Muscle of leg (tissue), 16 donors: ENCODE measurements at places on chromosomes 6 and 20. TPM values are rescaled to one million over a fixed set of nuclear protein-coding genes. Genes with fewer than 3 reads are reported as not detected.

Gene LCA5
- polyA plus RNA-seq = 5.1 TPM

DNA sequence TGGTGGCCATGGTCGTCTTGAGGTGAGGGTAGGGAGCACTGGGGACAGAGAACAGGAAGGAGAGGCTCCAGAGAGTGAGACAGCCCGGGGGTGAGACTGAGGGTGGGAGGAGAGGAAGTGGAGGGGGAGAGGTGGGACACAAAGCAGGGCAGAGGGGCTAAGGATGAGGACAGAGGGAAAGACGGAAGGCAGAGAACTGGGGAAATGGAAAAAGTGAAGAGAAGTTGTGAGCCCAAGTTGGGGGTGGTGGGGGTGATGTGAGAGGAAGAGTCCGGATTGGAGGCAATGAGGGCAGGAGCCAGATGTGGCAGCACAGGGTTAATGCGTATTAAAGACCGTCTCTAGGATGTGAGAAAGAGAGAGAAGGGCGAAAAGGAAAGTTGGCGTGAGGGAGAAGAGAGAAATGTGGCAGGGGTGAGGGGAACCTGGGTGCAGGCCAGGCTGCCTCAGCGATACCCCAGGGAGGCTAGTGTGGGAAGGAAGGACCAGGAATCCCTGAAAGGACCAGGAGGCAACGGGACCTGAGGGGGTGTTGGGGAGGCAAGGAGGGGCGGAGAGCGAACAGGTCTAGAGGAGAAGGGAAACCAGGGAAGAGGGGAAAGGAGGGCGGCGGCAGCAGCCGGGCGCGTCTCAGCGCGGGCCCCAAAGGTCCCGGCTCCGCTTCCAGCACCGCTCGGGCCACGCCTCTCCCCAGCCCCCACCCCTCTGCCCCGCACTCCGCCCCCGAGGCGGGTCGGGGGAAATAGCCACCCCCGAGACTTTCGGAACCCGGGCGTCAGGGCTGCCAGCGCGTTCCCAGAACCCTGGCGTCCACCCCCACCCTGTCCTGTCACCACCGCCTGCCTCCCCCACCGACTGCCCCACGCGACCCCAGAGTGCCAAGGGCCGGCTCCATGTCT is at the start of gene PPP1R18:
Gene PPP1R18 (minus strand): TSS at position 637 of the 899 bp plus-strand sequence. CDS start 627 bp downstream, at position 10.
- peak; percentile 91 for DNase-seq

Gene MTFR2
- polyA plus RNA-seq = 1.7 TPM

DNA sequence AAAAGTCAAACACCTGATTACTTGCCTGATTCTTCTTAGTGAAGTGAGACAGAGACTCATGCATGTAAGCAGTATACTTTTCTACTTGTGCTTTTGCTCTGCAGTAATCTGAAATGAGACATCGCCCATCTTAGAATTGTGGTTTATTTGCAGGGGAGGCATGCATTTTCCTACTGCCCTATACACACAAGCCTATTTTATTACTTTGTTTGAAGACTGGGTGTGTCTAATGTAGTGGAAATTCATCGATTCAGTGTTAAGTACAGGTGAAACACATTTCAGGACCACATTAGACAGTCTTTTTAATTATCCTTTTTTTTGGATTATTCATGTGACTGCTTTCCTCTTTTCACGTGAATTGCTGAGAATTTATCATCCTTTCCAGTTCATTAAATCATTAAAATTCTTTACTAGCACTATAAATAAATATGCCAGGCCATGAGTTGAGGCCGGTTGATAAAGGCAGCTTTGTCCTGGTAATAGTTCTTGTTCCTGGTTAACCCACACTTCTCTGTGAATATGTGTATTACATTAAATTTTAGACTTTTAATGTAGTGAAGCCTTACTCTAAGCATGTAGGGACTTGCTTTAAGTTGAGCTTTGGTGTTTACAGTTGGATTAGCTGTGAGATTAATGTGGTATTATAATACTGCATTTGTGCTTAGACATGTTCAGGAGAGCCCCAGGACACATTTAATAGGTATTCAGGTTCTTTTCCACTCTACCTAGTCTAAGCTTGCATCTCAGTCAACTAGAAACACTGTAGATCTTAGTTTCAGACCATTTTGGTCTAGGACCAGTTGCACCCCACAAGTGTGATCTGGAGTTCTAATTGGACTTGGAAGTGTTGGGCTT is 10.8 kb upstream of the BTBD3 start:
- DNase-seq = no peak

- no peak for DNase-seq
These were observed 477.3 kb downstream of the PREX1 start for GRCh38 chr20:48350313-48350988.

- no peak for DNase-seq
These were observed 848 bp downstream of the DACT2 start for GRCh38 chr6:168318579-168319278.

- DNase-seq = peak; percentile 71
These were observed 17.0 kb downstream of the NFATC2 start for GRCh38 chr20:51525241-51526105.

DNA sequence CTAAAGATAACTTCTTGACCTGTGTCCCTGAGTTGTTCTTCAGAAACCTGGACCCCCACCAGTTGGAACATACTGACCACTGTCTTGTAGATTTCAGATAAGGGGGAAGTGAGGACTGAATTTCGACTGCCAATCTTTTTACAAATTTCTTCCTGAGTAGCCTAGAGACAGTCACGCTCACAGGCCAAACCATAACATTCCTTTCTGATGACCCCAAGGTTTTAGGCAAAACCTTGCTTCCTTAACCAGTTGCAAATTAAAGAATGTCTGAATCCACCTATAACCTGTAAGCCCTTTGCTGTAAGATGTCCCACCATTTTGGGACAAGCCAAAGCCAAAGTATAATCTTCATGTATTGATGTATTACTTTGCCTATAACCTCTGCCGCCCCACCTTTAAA is 306.9 kb downstream of the LRFN2 start:
- DNase-seq = no peak

DNA sequence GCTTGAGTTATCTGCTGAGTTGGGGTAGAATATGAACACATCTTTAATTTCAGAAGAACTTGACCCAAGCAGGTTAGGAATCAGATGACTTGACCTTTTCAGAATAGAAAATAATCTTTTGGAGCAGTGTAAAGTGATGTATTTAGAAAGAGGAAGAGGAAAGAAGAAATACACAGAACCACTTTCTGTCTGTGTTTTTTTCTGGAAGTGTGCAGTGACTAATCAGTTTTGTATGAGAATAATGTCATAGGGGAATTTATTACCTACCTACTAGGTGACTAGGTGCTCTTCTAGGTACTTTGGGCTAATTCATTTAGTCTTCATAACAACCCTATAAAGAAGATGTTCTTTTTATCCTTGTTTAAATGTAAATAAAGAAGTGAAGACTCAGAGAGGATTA is 3.0 kb downstream of the PPP1R14C start:
- DNase-seq = no peak

GRCh38 chr6:129485746-129486145 is 224.2 kb downstream of the ARHGAP18 start:
- DNase-seq = no peak

DNA sequence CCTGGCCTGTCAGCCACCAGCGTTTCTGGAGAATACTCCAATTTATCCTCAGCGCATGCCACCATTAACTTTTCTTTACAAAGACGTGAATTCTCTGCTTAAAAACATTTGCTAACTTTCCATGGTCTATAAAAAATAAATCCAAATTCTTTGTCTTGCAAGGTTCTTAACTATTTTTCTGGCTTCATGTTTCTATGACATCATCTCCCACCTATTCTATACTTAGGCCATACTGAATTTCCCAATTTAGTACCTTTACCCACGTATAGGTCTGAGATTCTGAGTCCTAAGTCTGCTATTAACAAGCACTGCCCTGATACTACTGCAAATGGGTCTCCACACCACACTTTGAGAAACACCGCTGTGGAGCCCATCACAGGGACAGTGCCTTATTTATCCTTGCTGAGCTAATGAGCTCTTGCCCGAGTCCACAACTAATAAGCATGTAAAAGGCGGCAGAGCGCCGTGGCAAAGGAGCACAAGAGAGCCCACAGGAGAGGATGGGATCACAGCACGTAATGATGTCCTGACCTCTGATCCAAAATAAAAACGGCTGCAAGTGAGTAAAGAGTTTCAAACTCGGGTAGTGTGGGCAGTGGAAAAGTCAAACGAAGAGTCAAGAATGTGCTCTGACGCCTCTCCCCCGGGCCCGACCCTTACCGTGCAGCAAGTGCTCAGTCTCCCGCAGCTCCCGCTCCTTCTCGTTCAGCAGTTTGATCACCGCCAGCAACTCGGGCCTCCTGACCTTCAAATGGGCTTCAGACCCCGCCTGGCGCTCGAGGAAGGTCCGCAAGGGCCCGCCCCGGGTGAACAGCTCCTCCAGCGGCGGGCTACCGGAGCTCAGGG is 519 bp downstream of the MTRF1L start:
- DNase-seq = peak; percentile 26

Gene GPR31
- not detected for polyA plus RNA-seq

DNA sequence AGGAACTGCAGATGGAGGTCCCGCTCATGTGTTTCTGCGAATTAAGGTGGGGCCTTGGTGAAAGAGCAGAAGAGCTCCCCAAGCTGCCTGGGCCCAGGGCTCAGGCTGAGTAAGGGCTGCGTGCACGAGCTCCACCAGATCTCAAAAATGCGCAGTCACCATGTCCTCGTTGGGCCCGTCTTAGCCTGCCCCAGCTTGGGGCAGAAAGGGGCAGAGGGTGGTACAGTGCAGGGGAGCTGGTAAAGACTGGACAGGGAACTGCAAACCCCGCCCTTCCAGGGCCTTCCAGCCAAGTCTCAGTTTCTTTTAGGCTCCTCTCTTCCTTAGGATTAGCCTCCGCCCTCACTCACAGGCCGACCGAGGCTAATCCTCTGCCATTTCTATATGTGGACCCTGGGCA is 101.6 kb downstream of the FOXF2 start:
- DNase-seq = no peak

GRCh38 chr6:167789358-167789757 is 37.4 kb upstream of the AFDN start:
- DNase-seq = no peak

GRCh38 chr20:2729251-2729713 is 36.7 kb downstream of the EBF4 start:
- DNase-seq = no peak

DNA sequence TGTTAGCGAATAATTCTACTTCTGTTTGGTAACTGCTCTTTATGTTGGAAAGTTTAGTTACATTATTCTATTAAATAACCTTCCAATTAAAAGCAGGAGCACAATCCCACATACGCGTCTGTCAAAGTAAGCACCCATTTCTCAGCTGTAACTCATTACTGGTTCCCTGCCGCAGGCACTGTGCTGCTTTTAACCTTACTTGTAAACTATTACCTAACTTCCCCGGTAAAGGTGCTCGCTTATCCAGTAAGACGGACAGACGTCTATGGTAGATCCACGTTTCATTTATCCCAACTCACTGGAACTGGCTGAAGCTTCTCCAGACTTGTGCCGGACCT is 529 bp upstream of the ENPP4 start:
- no peak for DNase-seq

GRCh38 chr6:1200409-1201101 is 111.3 kb upstream of the FOXQ1 start:
- DNase-seq = no peak

DNA sequence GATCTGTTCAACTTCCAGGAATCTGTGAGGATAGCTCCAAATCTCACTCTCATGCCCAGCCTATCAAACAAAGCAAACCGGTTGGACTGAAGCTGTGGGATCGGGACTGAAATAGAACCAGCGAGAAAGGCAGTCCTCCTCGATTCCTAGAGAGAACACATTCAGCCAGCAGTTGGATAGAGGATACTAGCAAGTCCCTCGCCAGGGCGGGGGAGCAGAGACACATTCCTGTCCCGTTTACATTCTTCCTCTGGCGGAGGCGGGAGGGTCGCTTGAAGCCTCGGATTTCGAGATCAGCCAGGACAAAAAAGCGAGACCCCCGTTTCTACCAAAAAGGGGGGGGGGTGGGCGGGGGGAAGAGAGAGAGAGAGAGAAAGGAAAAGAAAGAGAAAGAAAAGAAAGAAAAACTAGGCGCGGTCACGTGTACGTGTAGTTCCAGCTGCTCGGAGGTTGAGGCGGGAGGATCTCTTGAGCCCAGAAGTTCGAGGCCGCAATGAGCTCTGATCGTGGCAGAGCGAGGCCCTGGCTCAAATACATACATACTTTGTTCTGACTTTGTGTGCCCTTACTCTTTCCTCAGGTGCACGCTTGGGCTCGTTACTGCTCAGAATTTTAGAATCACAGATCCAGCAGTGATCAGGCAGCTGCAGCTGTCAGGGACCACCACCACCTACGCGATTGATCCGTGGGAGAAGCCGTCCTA is 19.5 kb downstream of the ZNF311 start:
- peak; percentile 99 for DNase-seq

Gene SMLR1
- polyA plus RNA-seq = 0.08 TPM

Gene CGA
- polyA plus RNA-seq = 0.50 TPM

GRCh38 chr6:90068264-90068663 is 174.0 kb downstream of the GJA10 start:
- peak; percentile 43 for DNase-seq

Gene SLC22A3
- 10.7 TPM for polyA plus RNA-seq

DNA sequence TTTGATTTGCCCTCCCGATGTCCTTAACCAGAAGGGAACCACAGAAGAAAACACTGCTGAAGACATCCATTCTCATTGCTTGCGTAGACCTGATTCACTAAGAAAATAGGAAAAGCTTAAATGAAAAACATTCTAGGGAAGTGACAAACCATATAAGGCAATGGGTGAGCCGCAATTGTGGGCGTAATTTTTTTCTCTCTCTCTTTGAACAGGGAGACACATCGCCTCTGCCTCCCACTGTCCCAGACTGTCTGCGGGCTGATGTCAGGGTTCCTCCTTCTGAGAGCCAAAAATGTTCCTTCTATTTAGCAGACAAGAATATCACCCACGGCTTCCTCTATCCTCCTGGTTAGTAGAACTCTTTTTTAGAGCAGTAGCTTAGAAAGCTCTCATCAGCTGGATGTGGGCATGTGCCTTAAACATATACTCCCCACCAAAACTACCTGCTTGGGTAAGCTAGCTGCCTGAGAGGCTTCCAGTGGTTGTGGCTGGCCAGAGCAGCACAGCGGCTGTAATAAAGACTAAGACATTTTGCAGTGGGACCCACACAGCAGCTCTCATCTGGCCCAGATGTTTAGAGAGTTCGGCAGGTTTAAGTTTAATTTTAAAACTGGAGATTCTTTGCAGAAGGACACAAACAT is 22.7 kb upstream of the CTAGE9 start:
- DNase-seq = peak; percentile 30

Gene OPN5
- 0.19 TPM for polyA plus RNA-seq

DNA sequence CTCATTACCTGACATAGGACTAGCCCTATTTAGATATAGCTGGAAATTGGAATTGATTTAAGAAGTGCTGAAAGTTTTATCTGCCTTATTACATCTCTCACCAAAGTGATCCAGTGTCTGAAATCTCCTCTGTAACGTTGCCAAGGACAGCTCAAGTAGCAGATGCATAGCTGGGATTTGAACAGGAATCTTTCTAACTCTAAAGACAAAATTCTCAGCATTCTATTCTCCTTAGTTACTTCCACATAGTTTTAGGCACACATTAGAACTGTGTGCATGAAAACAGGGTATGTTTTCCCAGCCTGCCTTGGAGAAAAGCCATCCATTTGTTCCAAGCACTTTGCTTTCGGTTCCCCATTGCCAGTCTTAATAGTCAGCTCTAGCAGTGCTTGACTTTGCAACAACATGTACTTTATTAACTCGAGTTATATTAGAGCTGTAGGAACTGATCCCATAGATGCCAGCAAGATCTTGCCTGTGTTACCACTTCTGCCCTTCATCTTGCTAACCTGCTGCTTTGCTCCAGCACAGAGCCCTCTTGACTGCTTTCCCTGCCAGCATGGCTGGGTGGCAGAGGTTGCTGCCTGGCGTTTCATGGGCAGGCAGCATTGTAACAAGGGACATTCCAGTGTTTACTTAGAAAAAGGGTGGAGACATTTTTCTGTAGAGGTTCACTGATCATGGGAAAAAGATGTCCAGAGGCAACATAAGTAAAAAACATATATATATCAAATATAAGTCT is 56.1 kb upstream of the STMND1 start:
- peak; percentile 65 for DNase-seq
